ENCODE measurements at places on chromosomes 6 and 20. TPM values are rescaled to one million over a fixed set of nuclear protein-coding genes. Genes with fewer than 3 reads are reported as not detected.
A peak's percentile ranks its signal among the peaks of the same experiment; 100 is the strongest.

The TREM1 gene
- total RNA-seq: not detected

The PTCHD4 gene
- total RNA-seq: 3.3 TPM

The CNR1 gene
- total RNA-seq: not detected

The AIF1 gene
- not detected for total RNA-seq

The KCNK16 gene
- total RNA-seq: not detected

The PREX1 gene
- total RNA-seq: 115 TPM

DNA sequence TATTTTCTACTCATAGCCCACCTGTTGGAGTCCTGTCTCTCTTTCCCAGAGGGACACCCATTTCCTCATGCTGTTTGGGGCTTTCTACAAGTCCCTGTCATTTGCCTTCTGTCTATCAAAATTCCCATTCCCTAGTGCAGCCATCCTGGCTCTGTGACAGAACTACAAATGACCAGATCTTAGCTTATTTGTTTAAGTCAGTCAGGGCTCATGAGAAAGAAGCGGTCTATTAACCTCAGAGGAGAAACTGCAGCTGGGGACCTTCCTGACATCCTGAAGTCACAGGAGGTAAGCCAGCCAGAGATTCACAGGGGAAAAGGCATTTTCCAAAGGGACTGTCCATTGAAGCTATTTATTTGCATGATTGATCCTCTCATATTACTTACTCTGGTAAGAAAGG lies 1.7 kb upstream of the COL9A1 start:
- DNase-seq: no peak

GRCh38 chr6:138371720-138372119 lies 6.0 kb upstream of the SMIM28 start:
- peak; percentile 52 for DNase-seq

DNA sequence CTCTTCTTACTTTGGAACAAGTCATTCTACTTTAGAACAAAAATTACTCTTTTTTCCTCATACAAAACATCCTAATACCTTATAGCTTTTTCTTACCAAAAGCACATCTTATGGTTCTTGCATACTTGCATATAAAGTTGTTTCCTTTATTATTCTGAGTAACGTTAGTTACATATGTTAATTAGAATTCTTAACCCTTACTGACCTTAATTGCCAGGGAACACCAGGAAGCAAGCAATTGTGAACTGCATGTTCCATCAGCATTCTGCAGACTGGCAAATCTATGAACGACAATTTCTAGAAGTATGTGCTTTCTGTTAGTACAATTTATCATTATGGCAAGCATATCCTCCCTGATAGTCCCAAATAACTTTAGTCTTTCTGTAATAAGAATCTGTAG lies 831.0 kb downstream of the C6orf118 start:
- DNase-seq: no peak

DNA sequence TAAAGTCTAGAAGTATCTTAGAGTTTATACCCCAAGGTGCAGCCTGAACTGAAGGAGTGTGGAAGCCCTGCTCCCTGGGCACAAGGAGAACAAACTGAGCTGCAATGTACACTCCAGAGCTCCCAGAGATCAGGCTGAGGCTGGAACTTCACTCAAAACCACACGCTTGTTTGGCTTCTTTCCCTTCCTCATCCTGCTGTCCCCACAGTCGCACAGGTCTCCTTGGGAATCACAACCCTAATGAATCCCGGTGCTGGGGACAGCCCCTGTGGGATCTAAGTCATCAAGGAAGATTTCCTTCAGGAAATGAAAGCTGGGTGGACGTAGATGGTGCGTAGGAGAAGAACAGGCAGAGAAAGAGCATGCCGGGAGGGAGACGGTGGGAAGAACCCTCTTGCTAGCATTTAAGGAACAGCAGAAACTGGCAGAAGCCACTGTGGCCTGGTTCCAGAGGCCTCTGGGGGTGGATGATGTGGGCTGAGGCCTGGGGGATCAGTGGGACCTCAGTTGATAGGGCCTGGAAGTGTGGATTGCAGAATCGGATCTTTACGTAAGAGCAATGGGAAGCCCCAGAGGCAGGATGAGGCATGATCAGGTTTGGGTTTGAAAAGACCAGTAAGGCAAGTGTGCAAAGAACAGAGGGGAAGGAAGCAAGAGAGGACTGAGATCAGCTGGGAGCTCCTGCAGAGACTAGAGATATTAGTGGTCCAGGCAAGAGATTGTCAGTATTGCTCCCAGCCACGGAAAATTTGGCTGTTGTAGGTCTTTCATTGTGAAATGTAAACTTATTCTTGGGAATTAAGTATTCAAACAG lies 21.4 kb downstream of the CYP24A1 start:
- DNase-seq: no peak

- no peak for DNase-seq
These were observed 208.5 kb downstream of the EPHA7 start for GRCh38 chr6:93210908-93211307.

DNA sequence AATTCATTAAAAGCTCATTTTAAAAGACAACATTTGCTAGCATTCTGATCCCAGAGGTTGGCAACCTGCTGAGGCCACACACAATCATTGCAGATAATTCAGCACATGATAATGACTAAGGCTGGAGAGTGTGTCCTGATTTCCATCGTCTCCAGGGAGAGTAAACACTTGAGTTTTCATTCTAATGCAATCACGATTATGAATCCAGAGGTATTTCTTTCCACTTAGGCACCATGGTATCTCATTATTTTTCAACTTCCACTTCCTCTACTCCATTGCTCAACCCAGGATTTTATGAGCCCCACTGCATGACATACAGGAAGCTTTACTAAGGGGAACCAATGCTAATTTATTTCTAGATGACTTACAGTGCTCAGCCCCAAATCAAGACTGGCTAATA lies 273.8 kb upstream of the AGPAT4 start:
- no peak for DNase-seq

- DNase-seq: peak; percentile 40
These were observed 113.0 kb downstream of the GMDS start for GRCh38 chr6:2132416-2132815.

DNA sequence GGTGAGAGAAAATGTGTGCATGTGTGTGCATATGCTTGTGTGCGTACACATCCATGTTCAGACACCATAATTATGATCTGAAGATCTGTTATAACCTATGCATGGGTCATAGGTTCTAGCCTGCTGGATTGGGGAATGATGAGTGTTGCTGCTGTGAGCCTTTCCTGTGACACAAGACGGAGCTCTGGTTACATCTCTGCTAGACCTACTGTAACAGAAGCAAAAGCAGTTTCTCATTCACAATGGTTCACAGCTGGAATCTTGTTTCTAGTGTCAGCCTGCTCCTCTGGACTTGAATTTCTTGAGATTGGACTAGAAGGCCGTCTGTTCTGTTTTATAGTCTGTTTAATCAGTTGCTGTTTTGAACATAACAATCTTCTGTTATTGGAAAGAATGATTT lies 40.1 kb downstream of the DEFB114 start:
- no peak for DNase-seq

- no peak for DNase-seq
These were observed 63.5 kb downstream of the TRMT6 start for GRCh38 chr20:5886788-5887187.

DNA sequence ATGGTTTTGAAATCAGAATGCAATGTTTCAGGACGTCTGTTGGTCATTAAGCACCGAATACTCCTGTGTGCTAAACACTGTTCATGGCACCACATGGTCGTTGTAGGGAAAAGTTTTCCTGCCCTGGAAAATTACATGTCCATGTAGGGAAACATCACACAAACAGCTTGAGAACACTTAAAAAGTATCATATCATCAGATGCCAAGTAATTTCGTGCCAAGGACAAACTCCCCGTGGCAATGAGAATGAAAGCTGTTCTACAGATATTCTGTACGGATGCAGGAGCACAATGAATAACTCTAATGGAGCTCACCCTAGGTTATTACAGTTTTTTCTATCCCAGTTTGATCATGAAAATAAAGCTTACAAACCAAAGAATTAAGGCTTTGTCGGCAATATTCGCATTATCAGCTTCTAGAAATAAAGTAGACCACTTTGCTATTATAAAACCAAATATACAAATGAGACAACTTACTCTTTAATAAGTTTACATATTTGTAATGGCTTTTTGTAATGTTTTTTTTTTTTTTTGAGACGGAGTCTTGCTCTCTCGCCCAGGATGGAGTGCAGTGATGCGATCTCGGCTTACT lies 4.6 kb upstream of the DST start:
- DNase-seq: no peak

- no peak for DNase-seq
These were observed 304.1 kb upstream of the SLC35B3 start for GRCh38 chr6:8739454-8739853.

DNA sequence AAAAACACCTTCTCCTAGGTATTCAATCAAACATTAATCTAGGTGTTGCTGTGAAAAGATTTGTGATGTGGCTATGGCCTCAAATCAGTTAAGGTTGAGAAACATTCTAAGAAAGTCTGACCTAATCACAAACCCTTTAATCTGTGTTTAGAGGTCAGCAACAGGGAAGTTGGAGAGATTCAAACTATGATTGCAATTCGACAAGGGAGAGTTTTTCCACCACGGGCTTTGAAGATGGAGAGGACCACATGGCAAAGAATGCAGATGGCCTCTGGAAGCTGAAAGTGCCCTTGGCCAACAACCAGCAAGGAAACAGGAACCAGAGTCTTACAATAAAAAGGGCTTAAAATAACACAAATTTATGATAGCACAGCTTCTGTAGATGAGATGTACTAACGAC lies 29.6 kb upstream of the LGSN start:
- no peak for DNase-seq

GRCh38 chr6:117237561-117237960 lies 27.8 kb upstream of the VGLL2 start:
- no peak for DNase-seq

GRCh38 chr6:21144928-21145327 lies 448.6 kb upstream of the SOX4 start:
- DNase-seq: no peak

- peak; percentile 32 for DNase-seq
These were observed 13.4 kb downstream of the RFPL4B start for GRCh38 chr6:112360498-112360897.

DNA sequence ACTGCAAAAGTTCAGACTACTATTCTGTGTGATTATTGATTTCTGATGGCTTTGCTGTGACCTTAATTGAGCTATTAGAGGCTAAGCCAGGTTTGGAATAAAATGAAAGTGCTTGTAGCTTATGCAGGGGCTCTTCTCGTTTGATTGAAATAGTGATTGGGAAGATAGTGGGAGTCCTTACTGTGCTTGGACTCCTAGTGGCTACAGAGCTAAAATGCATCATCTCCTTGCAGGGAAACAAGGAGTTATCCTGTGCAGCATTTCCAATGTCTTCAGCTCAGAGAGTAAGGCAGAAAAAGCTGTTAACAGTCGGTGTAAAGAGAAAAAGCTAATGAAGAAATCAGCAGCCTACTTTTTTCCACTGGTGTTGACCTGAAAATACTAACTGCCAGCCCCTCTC lies 173.5 kb downstream of the SLC35F1 start:
- no peak for DNase-seq

DNA sequence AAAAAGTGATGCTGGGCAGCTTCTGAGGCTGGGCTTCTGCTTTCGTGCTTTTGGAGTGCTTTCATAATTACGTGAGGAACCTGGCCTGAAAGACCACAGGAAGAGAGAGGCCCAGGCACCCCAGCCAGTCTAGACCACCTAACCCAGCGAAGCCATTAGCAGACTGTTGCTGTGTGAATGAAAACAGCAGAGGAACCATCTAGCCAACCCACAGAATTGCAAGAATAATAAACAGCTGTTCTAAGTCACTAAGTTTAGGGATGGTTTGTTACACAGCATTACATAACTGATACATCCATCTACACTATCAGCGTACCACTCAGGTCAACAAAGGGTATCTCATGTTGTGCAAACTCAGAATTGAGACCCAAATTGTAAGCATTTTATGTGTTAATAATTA lies 34.5 kb downstream of the FGD2 start:
- no peak for DNase-seq

- peak; percentile 60 for DNase-seq
These were observed 15.2 kb upstream of the MRPS18A start for GRCh38 chr6:43702534-43703440.

DNA sequence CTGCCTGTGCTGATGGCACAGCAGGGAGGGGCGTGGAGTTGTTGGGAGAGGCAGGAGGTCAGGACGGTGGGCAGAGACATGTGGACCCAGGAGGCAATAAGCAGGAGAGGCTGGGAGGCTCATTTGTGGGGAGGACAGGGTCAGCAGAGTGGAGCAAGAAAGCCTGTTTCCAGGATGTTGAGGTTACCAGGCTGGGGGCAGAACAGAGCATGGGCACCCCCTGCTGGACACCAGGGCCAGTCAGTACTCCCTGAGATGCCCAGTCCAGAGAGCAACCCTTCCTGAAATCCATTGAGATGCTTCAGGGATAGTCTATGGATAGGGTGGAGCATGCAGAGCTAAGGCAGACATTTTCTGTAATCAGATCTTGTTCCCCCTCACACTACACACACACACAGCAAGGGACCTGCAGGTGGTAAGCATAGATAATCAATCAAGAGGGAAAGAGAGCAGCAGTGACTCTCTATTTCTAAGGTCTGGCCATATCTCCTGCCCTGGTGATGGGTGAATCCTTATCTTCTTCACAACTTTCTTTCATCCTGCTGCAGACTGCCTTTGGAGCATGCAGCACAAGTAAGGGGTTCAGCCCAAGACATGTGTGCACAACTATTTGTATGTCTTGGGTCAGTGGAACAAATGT lies 41.7 kb downstream of the MOCS1 start:
- DNase-seq: peak; percentile 39

DNA sequence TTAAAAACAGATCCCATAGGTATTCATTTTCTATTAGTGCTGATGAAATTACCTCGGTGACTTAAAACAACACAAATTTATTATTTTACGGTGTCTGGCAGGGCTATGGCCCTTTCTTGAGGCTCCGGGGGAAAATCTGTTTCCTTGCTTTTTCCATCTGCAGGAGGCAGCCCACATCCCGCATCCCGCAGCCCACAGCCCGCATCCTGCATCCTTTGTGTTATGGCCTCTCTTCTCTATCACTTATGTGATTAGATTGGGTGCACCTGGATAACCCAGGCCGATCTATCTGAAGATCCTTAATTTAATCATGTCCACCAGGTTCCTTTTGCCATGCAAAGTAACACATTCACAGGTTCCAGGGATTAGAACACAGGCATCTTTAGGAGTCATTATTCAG lies 407.8 kb downstream of the CDC5L start:
- no peak for DNase-seq

DNA sequence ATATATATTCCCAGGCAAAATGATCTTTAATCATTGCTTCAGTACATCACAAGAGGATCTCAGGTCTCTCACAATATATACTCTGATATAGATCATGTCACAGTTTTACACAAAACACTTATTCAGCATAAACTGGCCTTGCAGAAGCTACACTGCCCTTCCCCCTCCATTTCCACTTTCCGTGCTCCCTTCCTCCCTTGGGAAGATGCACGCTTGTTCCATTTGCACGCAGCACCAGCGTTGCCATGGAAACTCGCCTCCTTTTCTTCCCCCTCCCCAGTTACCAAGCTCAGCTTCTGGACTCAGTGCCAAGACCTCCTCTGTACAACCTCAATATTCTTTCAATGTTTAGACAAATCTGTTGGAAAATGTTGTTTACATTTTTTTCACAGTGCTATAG lies 154.6 kb downstream of the RFPL4B start:
- no peak for DNase-seq

GRCh38 chr6:52495922-52496321 lies 75.8 kb downstream of the EFHC1 start:
- no peak for DNase-seq

GRCh38 chr6:46888578-46888977 lies 33.2 kb downstream of the ADGRF5 start:
- no peak for DNase-seq
